ENCODE measurements at places on chromosomes 11 and 22. TPM values are rescaled to one million over a fixed set of nuclear protein-coding genes. Genes with fewer than 3 reads are reported as not detected.

Gene CECR2
- total RNA-seq = 9.7 TPM

Gene KCNJ4
- not detected for total RNA-seq

GRCh38 chr11:118212131-118212725, 12.6 kb downstream of the JAML start:
- peak; percentile 58 for DNase-seq

- no peak for DNase-seq
Measured at GRCh38 chr11:121464352-121464946, 11.7 kb upstream of the SORL1-AS1 start.

Gene RHOD
- 7.8 TPM for total RNA-seq

GRCh38 chr11:1100417-1101245, 26.0 kb downstream of the MUC2 start:
- DNase-seq = no peak

DNA sequence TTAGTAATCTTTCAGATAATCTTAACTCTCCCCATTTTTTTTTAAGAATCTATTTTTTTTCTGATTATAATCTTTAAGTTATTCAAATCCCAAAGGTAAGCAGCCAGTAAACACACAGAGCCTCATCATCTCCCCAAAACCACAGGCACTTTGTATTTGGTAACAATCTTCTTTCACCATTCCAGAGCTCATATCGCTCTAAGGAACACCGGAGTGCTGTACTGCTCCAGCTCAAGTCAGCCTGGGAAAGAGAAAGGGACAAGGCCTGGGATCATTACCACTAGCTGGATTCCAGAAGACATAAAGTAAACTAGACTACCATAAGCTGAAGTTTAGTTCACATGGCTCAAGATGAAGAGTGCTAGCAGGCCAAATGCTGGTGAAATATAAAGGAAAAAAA, 73.0 kb upstream of the APOA1 start:
- no peak for DNase-seq

- no peak for DNase-seq
Measured at GRCh38 chr22:34761111-34761510, 304.8 kb upstream of the ISX start.
